ENCODE measurements at places on chromosomes 12 and 14.

DNA sequence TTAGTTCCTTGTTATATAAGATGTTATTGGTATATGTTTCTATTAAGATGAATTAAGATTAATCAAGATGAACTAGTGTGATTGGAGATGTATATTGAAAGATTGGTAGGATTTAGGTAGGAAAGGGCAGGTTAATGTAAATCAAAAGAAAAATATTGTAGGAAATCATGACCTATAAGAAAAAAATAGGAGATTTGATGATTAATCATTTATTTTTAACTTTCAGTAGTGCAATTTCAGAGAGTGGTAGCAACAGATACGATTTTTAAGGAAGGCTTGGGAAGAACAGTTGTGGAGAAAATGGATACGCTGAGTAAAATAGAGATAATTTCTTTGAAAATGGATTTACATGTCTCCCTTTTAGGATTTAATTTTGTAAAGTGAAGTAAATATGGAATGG is 73.7 kb downstream of the MON2 start:
- no peak for DNase-seq

GRCh38 chr12:120656008-120656407 is 15.6 kb downstream of the CABP1 start:
- no peak for DNase-seq

GRCh38 chr14:99819514-99819913 is 26.3 kb downstream of the EML1 start:
- DNase-seq, result no peak

DNA sequence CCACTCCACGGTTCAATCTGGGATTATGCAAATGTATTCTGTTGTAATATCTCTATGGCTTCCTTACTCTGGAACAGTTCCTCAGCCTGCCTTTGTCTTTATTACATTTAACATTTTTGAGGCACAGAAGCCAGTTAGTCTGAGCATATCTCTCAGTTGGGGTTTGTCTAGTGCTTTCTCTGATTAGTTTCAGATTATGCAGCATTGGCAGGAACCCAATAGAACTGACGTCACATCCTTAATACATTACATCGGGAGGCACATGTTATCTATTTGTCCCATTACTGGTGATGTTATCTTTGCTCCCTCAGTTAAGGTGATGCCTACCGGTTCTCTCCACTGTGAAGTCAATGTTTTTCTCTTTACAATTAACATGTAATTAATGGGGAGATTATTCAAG is 62.4 kb downstream of the PPM1A start:
- no peak for DNase-seq

DNA sequence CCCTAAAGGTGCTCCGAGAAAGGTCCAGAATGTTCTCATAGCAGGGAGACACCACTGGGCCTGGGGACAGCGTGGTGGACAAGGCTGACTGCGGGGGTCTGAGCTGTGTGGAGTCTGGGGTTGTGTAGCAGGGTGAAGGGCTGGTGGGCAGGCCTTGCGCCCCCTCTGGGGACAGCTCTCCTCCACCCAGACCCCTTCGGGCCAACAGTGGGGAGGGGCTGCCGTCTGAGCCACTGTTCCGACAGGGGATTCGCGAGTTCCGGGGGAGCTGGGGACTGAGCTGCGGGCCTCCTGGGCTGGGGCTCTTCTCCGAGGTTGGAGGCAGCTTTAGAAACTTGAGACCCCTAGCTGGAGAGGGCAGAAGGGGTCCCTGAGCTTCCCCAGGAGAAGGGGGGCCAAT is 32.1 kb downstream of the NCKAP5L start:
- DNase-seq, result no peak

DNA sequence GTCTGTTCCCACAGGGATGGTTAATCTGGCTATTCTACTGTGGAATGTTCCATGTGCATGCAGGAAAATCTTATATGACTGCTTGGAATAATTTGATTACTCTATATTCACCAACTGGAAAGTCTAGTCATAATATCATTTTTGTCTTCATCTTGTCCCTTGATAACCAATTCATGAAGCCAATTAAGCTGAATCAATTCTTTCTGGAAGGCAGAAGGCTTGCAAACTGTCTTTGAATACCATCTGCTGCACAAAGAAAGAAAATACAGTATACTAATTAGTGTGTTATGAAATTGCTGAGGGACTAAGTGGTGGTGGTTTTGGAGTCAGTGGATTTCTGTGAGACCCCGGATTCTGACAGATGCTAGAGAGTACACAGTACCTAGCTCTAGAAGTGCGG is 546.5 kb upstream of the MIS18BP1 start:
- no peak for DNase-seq

GRCh38 chr14:95699412-95699811 is 13.2 kb downstream of the TCL1B start:
- DNase-seq, result no peak

DNA sequence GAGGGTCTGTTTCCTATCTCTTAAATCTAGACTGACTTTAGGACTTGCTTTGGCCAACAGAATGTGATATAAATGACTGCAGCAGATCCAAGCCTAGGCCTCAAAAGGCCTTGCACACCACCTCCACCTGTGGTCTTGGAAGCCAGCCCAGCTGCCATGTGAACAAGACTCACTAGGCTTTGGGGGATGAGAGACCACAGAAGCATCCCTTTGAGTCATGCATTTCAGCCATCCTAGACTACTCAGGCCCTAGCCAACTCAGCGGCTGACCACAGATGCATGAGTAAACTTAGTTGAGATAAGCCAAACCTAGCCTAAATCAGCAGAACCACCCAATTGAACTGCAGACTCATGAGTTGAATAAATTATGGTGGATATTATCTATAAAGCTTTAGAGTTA is 87.7 kb downstream of the KCNH5 start:
- no peak for DNase-seq

DNA sequence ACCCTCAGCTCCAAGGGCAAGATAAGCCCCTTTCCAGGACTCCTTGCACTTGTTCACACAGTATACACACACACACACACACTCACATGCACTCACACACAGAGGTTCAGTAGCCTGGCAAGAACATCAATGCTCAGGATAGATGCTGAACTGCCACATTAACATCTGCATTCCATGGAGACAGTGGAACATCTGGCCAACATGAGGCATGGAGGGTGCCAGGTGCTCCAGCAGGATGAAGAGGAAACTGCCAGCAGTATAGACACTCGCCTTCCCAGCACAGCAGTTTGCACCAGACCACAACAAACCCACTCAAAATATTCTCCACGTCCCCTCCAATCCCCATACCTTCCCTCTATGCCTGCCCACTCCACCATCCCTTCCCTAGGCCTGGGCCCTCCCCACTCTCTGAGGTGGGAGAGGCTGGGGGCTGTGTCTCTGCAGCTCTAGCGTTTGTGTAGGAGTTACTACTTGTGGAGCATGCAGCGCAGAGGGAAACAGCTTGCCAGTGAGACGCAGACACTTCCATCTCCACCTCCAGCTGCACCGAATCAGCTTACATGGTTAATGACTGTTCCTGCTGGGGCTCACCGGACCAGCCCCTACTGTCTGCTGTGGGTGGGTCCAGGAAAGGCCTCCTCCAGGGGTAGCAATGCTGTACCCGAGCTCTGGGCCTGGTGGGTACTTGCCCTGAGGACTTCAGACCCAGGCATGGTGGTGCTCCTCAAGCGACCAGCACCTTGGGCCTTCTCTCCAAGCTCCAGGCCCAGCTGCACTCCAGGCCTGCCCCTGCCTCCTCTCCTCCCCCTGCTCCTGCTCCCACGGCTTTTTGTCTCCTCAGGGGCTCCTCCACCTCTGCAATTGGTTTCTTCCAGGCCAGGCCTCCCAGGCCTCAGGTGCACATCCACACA is 18.6 kb upstream of the PLEKHG3 start:
- no peak for DNase-seq

GRCh38 chr14:24368212-24368561 is 203 bp downstream of the NFATC4 start:
- no peak for DNase-seq

Data from activated CD4-positive, alpha-beta T cell treated with anti-CD3 and anti-CD28 coated beads, Interleukin-2, amount 50 U/mL, for 24 hours (primary cell).